Left renal cortex interstitium (tissue), 4 donors: ENCODE measurements at places on chromosomes 3 and 15. TPM values are rescaled to one million over a fixed set of nuclear protein-coding genes. Genes with fewer than 3 reads are reported as not detected.

DNA sequence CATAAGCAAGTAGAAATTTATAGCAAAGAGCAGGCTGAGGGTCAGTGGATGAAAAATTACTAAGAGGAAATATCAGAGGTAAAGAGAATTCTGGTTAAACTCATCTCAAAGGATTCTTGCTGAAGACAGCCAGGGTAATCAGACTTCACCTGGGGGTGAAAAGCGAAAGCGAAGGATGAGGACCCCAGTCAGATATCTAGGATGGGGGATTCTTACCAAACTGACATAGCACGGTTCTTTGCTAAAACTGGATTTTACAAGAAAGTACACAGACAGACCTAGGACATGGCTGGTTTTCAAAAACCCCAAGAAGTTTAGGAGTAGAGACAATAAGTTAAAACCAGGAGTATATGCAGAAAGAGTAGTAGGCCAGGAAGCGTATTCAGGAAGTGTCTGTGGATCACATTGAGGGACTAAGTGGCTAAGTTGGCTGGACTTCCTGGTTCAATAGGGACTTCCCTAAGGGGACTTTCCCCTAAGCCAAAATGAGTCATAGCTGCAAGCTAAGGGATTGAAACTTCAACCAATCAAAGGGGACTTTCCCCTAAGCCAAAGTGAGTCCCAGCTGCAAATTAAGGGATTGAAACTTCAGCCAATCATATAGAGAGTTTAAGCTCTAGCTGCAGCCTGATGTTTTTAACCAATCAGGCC lies 2.4 kb upstream of the CFAP91 start:
- no peak for DNase-seq

- no peak for DNase-seq
Measured at GRCh38 chr3:43996379-43997301, 245.0 kb upstream of the TOPAZ1 start.

Gene MBNL1
- polyA plus RNA-seq: 47.8 TPM

GRCh38 chr15:73872346-73872745 lies 1.0 kb upstream of the TBC1D21 start:
- DNase-seq: no peak

Gene REC114
- polyA plus RNA-seq: 0.18 TPM

DNA sequence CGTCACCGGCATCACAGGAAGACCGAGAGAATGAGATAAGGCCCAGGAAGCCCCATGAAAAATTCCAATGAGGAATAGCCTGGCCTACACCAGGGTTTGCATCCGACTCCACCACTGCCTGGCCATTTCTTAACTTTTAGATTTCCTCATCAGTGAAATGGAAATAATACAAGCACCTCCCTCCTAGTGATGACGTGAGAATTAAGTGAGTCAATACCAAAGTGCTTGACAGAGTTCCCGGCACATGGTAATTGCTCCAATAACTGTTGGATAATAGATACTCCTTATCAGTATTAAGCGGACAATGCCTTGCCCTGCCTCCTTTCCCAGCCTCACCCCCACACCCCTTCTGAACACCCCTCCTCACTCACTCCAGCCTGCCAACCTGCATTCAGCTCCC lies 105.4 kb downstream of the TLE3 start:
- DNase-seq: no peak

Gene GOLGA8G
- not detected for polyA plus RNA-seq

Gene SLC24A1
- 24.7 TPM for polyA plus RNA-seq

Gene TF
- polyA plus RNA-seq: 2.5 TPM

Gene SEMA6D
- 48.8 TPM for polyA plus RNA-seq
